ENCODE measurements at places on chromosomes 12 and 14.
A peak's percentile ranks its signal among the peaks of the same experiment; 100 is the strongest.

GRCh38 chr12:100234591-100235304 is 32.1 kb downstream of the DEPDC4 start:
- DNase-seq = peak; percentile 28

DNA sequence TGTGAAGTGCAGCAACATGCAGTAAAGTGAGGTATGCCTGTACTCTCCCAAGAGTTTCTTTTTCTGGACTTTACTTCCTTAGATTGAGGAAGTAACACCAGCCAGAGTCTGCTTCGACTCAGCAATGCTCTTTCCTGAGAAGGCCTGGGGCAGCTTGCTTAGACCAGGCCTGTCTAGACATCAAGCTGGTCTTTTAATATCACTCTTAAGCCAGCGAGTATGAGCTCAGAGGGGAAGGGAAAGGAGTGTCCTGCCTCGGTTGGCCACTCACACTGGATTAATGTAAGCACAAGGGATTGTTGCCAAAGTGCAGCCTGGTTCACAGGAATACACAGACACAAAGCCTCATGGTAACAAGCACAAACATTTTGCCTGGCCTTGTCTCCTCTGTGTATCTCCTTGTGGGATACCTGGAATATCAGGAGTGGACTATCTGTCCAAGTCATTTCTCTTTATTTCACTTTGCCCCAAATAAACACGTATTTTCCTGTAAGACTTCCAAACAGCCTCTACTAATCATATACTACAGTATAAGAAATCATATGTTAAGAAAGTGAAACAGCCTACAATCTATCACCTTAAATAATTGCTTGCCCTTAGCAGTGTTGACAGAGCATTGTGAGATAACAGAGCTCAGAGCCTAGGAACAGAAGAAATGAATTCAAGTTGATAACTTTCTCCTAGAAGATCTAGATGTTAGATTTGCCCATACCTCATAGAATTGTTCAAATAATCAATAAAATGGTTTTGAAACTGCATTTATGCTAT is 121.2 kb upstream of the DAAM1 start:
- no peak for DNase-seq

DNA sequence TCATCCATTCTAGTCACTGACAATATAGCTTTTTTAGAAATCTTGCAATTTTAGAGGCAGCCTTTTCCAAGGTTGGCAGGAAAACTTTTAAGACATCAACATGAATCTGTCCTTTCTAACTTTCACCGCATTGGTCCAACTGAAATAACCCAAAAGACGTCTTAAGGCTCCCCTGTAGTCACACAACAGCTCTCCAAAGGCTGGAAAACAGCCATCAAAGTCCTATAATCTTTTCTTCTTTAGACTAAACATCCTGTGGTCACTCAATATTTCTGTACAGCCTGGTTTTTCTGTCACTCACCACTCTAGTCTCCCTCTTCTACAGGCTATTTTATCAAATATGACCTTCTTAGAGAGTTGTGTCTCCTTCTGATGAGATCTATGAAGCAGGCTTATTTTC is 4.5 kb upstream of the PTPRB start:
- no peak for DNase-seq

DNA sequence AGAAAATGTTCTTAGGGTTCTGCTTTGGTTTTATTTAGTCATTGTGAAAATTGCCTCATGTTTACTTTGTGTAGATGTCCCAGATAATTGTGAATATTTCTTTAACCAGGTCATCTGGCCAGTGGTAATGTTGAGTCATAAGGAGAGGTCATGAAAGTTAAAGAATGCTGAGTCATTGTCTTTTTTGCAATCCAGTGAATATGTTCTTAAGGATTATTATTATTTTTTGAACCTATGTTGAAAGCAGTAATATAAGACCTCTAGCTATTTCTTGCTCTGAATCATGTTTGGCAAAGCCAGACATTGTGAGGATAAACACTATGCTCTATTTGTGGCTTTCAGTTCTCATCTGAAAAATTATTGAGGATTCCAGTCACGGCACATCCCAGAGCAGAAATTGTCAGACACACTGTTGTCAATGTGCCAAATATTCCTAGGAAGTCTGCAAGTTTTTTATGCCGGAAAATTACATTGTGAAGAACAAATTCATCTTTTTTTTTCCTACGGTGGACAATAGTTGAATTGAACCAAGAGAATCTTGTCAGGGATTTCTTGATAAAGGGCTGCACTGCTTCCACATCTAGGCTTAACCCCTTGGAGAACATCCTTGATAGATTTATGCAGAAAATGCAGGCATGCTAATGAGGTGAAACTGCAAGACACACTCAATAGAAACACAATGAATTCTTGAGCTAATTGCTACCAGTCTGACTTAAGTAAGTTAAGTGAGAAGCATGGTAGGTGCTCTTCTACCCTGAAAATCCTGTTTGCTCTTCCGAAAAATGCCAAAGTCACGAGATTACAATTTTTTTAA is 369.6 kb downstream of the ATP23 start:
- no peak for DNase-seq

DNA sequence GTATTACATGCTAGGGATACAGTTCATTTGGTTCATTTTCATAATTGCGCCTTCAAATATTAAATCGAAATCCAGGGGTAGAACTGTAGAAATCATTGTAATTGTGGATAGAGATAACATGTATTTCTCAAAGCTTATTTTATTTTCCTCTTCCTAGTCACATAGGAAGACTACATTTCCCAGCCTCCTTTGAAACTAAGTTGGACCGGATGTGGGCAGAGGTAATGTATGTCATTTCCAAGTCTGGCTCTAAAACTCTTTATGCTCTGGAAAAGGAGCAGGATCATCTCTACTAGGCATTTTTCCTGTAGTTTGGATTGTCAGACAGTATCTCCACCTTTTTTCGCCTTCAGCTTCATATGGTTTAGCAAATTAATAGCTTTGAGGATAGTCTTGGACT is 70.1 kb upstream of the CRY1 start:
- no peak for DNase-seq

- no peak for DNase-seq
Observed at GRCh38 chr12:121523741-121524140, 57.1 kb downstream of the KDM2B start.

DNA sequence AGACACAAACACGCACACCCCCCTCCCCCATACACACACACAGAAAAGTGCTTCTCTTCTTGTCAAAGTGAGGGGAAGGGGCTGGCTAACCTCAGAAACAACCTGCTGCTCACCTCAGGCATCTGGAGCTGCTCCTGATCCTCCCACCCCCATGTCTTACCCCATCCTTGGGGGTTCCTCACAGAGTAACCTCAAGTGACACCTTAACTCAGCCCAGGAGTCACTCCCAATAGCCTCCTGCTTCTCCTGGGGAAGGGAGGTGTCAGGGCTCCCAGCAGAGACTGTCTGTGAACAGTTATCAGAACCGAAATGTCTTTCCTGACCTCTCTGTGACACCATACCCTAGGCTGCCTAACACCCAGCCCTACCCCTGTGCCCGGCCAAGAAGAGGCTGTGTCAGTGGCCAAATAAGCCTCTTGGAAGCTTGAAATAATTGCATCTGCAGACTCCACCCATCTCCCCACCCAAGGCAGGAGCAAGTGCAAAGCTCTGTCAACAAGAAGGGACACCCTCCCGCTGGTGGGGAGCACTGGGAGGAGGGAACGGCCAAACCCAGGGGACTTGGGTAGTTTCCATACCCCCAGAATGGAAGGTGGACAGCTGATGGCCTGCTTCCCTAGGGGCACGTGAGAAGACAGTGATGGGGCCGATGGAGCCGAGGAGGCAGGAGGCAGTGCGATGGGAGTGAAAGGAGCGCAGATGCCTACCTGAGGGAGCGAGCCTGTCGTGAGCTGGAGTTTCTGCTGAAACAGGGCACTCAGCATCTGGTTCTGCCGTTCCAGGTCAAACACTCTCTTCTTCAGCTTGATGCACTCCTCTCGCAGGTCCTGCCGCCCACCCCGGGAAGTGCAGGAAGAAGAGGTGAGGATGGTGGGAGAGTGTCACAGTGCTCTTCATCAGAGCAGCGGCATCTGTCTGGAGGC is 26.8 kb downstream of the NCKAP5L start:
- no peak for DNase-seq

DNA sequence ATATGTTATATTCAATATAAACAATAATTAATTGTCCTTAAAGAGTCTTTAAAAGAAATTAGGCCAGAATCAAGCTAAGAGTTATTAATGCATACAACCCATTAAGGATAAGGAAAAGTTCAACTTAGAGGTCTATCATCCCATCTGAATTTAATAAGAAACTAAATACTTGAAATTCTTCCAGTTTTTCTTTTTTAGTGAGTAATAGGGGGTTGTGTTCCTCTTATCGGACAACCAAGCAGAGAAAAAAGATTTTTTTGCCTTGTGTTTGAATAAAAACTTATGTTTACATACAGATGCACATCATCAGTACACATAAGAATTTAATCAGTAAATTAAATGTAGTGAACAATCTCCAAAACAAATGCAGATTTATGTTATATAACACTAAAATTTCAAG is 32.5 kb downstream of the PAWR start:
- DNase-seq = no peak

- no peak for DNase-seq
Observed at GRCh38 chr12:54133772-54134375, 54.9 kb downstream of the SMUG1 start.

- DNase-seq = no peak
Observed at GRCh38 chr12:47236109-47236714, 156.5 kb upstream of the AMIGO2 start.

DNA sequence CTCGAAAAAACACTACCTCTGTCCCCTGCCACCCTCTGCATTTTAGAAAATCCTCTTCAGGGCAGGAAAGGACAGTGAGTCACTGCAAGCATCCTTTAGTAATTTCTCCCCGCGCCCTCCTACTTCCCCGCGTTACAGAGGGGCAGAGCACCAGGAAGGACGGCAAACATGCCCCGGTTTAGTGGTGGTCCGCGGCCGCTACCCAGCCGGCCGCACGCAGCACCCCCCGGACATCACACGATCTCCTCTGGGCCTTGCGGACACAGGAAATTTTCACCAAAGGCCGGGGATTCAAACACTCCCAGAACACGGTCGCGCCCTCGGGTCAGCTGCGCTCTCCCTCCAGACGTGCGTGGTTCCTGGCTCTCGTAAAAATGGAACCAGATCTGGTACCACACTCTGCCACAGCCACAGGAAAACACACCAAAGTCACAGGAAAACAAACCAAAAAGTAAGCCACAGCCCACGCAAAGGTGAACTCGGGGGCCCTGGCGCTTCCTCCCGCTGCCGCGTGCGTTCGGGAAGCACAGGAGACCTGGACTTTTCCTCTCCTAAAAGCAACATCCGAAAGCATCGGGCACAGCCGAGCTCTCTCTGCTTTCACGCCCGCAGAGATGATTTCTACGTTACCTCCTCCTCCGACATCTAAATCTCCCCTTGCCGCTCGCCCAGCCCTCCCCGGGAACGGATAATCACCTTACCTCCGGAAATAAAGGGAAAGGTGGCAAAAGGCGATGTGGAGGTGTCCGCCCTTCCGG is 839 bp downstream of the SLC38A1 start:
- DNase-seq = peak; percentile 64

DNA sequence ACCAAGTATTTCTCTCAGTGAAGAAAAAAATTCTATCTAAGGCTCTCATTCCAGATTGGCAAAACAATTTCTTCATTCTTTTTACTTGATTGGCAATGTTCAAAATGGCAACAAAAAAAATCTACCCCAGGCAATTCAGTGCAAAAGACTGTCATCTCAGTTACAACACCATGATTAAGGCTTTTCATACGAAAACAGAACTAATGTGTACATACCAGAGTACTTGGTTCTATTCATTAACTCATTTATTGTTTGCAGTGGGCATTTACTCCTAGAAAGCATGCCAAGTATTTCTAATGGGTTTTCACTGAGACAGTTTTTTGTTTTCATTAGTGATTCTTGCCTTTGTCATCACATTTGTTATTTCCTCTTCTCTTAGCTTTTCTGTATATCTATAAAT is 33.0 kb downstream of the DBX2 start:
- peak; percentile 10 for DNase-seq

GRCh38 chr12:101857043-101857558 is 20.3 kb upstream of the DRAM1 start:
- no peak for DNase-seq

GRCh38 chr12:26847431-26847830 is 14.4 kb upstream of the ITPR2 start:
- DNase-seq = no peak

Measured in NCI-H1105 (cell line).